Renal pelvis (tissue), 12 donors: ENCODE measurements at places on chromosomes 5 and 9. TPM values are rescaled to one million over a fixed set of nuclear protein-coding genes. Genes with fewer than 3 reads are reported as not detected.

- no peak for DNase-seq
Measured at GRCh38 chr5:15711892-15712291, 211.9 kb downstream of the FBXL7 start.

DNA sequence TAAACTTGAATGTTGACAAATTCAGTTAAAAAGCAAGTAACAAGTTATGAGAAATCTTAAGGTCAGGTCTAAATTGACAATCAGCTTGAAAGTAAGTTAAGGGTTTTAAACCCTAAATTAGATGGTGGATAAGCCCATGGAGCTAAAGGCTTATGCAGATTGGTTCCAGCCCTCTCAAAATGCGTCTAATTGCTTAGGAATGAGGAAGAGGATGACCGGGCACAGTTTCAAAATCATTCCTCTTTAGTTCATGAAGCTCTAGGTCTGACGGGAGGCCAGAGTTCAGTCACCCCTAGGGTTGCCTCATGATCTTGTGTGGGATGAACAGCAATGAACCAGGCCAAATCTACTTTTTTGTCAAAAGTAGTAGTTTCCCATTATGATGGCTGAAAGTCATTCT is 75.4 kb downstream of the SLC38A9 start:
- DNase-seq = peak; percentile 54

DNA sequence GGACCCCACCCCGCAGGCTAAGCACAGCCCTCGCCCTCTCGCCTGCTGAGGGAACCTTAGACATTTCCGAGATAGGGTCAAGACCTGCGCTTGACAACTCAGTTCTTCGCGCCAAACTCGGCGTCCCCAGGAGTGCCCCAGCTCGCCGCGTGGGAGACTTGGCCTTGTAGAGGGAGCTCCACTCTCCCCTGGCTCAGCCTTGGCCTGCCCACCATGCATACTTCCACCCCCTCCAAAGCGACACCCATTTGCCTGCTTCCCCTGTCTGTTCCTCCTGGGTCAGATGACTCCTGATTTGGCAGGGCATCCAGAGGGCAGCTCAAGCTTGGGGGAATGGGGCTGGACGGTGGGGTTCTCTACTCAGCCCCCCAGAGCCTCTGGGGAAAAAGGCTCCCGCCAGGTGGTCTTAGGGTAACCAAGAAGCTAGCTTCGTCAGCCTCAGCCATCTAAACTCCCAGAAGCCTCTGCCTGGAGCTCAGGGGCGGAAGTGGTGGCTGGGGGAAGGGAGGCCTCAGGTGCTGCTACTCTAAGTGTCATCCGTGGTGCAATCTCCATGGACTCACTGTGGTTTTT is 560 bp downstream of the DOCK2 start:
- no peak for DNase-seq

Gene PRLR
- 27.5 TPM for polyA plus RNA-seq

GRCh38 chr9:100437860-100438805 is 11.2 kb downstream of the MSANTD3 start:
- DNase-seq = peak; percentile 64

Gene MEF2C
- polyA plus RNA-seq = 38.4 TPM

Gene SLC9A3
- 46.4 TPM for polyA plus RNA-seq

Gene MYMK
- not detected for polyA plus RNA-seq

DNA sequence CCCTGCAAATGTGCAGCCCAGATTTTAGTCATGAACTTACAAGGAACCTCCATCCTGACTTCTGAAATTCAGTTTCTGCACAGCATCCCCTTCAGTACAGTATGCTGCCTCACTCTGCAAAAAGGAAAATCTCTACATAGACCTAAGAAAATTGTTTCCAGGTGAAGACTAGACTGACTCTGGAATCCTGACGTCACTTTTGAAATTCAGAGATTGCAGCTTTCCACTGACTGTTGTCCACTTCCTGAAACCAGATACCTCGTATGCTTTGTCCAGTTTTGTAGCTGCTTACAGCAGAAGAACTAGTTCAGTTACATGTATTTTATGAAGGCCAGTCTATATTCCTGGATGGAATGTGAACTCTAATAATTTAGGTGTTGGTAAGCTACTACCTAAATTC is 629.3 kb upstream of the ST8SIA4 start:
- DNase-seq = no peak

Gene DAB2IP
- polyA plus RNA-seq = 49.1 TPM

Gene LRRC14B
- polyA plus RNA-seq = 0.10 TPM

GRCh38 chr5:121086671-121087070 is 622.6 kb downstream of the PRR16 start:
- no peak for DNase-seq

GRCh38 chr5:36660397-36661049 is 54.1 kb downstream of the SLC1A3 start:
- DNase-seq = no peak

- DNase-seq = no peak
Measured at GRCh38 chr9:89961616-89962341, 357.0 kb downstream of the GADD45G start.

DNA sequence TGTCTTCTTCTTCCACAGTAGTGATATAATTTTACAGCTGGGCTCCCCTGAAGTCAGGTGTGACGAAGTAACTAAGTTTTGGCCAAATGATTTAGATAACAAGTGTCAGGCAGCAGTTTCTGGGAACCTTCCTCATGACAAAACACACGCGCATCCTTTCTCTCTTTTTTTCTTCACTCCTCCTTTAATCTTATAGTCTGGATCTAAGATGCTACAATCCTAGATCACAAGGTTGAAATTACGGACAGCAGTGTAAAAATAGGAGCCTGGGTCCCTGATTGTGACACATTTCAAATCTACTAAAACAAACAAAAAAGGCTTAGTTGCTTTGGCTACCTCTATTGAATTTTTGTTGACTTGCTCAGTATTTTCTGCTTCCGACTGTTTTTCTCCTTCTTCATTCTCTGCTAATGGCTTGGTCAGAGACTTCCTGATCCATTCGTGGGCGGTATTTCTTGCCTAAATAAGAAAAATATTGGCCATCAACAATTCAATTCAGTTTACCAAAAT is 36.1 kb downstream of the FAM114A2 start:
- DNase-seq = no peak

DNA sequence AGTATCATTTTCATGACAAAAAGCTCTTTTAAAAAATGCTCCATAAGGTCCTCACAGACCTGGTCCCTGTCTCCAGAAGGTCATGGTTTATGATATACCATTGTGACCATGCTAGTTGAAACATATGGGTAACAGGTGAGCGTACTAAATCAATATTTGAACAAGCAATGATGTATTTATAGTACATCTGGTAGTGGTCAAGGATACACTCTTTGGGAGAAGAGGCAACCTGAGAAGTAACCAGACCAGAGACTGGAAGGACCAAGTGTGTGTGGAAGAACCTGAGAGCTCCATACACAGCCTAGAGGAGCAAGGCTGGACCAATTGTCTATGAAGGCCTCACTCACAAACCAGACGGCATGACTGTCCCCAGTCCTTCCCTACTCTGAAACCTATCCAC is 55.1 kb downstream of the LHFPL2 start:
- no peak for DNase-seq

Gene PCA3
- 2.2 TPM for polyA plus RNA-seq

GRCh38 chr5:84381502-84382362 is 2.9 kb downstream of the EDIL3 start:
- DNase-seq = no peak

GRCh38 chr5:81750308-81751008 is 439 bp downstream of the SSBP2 start:
- DNase-seq = no peak

- no peak for DNase-seq
Measured at GRCh38 chr5:152262667-152263066, 142.4 kb downstream of the NMUR2 start.

Gene ZNF462
- 35.8 TPM for polyA plus RNA-seq

- DNase-seq = peak; percentile 59
Measured at GRCh38 chr5:173719731-173720082, 103.3 kb upstream of the BOD1 start.

Gene PGM5
- polyA plus RNA-seq = 38.6 TPM

DNA sequence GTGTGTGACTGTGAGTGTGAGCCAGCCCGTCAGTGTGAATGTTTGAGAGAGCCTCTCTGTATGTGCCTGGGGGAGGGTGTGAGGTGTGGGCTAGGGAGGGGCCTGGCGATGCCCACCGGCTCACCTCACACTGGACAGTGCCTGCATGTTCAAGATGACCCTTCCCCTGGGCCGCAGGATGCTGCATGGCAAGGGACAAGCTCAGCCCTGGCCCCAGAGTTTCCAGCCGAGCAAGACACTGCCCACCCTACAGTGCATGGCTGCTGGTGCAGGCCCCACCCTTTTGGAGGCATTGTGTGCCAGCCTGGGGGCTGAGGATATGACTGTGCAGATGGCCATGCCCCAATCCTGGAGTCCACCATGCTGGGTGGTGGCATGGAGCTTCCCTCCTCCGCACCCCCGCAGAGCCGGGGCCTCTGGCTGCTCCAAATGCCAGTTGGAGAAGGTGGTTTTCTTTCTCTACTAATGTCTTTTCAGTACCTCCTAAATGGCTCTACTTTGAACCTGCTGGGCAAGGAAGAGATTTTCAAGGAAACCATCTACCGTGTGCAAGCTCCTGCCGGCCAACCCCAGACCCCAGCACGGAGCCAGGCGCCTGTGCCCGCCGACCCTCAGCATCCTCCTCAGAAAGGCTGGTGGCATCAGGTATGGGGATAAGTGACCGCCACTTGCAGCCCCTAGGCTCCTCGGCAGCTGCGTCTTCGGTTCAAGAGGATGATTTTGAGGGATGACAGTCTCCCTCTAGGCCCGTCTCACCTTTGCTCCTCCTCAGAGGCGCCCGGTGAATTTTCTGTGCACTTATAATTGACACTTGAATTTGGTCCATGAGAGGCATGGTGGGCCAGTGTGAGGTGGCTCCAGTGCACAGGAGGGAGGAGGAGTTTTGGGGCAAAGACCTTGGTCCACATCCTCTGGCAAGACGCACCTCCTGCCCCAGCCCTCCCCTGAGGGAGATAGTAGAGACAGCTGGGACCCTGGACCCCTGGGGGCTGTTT is 27.7 kb downstream of the FGD3 start:
- DNase-seq = no peak

DNA sequence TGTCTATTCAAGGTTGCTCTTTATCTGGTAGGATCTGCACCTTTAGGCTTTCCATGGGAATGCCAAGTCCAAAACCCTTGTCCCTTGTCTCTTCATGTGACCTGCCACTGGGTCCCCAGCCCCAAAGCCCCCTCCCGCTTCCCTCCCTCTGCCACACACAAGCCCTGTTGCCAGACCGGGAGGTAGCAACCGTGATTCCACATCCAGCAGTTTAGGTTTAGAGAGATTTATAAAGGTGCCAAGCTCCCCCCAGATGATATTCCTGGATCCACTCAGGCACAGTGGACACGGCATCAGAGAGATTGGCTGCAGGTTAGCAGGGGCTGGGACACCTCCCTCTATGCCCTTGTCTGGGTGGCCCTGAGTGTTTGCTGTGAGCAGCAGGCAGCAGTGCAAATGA is 504.7 kb downstream of the CCDC171 start:
- DNase-seq = no peak

Gene EQTN
- polyA plus RNA-seq = 0.31 TPM

- no peak for DNase-seq
Measured at GRCh38 chr5:37640088-37640487, 199.8 kb downstream of the GDNF start.

- DNase-seq = no peak
Measured at GRCh38 chr9:7970681-7971330, 171.2 kb upstream of the DMAC1 start.

- DNase-seq = no peak
Measured at GRCh38 chr5:134510970-134511795, 14.3 kb upstream of the JADE2 start.

Gene CFAP90
- polyA plus RNA-seq = 7.1 TPM

GRCh38 chr5:53323943-53324642 is 156.3 kb upstream of the FST start:
- DNase-seq = no peak

Gene RIGI
- polyA plus RNA-seq = 12.6 TPM

Gene KYAT1
- polyA plus RNA-seq = 35.5 TPM

DNA sequence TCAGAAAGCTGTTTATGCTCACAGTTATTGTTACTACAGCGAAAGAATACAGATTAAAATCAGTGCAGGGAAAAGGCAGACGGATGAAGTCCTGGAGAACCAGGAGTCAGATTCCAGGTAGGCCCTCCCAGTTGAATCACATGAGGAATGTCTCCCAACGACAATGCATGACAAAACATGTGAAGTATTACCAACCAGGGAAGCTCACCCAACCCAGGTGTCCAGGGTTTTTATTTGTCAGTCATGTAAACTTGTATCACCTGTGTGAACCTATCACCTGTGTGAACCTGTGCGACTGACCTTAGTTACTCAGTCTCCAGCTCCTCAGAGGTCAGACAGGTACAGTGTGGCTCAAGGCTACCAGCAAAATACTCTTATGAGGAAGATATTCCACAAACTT is 63.9 kb downstream of the KIAA1958 start:
- no peak for DNase-seq

Gene SOX30
- polyA plus RNA-seq = 0.58 TPM

DNA sequence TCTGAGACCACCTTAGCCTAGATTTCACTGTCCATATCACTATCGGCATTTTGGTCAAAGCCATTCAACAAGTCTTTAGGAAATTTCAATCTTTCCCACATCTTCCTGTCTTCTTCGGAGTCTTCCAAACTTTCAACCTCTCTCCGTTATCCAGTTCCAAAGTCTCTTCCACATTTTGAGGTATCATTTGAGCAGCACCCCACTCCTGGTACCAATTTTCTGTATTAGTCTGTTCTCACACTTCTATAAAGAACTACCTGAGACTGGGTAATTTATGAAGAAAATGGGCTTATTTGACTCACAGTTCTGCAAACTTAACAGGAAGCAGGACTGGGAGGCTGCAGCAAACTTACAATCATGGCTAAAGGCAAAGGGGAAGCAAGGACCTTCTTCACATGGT is 215.5 kb downstream of the CYLC2 start:
- no peak for DNase-seq

DNA sequence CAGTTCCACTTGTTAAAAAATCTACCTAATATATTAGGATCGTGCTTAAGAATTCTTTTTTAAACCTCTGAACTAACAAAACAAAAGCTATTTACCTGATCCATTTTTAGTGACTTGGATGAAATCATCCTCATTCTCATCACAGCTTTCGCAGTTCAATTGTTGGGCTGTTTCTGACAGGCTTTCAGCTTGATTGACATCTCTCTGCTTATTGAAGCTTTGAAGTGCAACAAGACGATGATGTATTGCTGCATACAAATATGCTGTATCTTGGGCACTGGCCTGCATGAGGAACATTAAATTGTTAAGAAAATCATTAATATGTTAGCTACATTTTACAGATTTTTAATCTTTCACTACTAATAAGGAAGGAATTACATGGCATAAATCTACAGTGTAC is 9.5 kb upstream of the NADK2 start:
- no peak for DNase-seq

Gene N4BP3
- polyA plus RNA-seq = 5.6 TPM

Gene TOR1B
- polyA plus RNA-seq = 23.4 TPM

GRCh38 chr5:79023348-79023747 is 38.2 kb upstream of the ARSB start:
- DNase-seq = no peak

Gene FOXD4L6
- not detected for polyA plus RNA-seq

- no peak for DNase-seq
Measured at GRCh38 chr5:98365126-98365525, 408.3 kb upstream of the RGMB start.

Gene RMRP
- polyA plus RNA-seq = not detected

Gene CNTLN
- polyA plus RNA-seq = 11.5 TPM

Gene CDKN2B
- 0.44 TPM for polyA plus RNA-seq
